ENCODE measurements at places on chromosomes 16 and 17. TPM values are rescaled to one million over a fixed set of nuclear protein-coding genes. Genes with fewer than 3 reads are reported as not detected.
A peak's percentile ranks its signal among the peaks of the same experiment; 100 is the strongest.

Gene SOCS7
- total RNA-seq: 32.3 TPM

Gene SLC5A10
- not detected for total RNA-seq

Gene ITGAX
- 65.0 TPM for total RNA-seq

DNA sequence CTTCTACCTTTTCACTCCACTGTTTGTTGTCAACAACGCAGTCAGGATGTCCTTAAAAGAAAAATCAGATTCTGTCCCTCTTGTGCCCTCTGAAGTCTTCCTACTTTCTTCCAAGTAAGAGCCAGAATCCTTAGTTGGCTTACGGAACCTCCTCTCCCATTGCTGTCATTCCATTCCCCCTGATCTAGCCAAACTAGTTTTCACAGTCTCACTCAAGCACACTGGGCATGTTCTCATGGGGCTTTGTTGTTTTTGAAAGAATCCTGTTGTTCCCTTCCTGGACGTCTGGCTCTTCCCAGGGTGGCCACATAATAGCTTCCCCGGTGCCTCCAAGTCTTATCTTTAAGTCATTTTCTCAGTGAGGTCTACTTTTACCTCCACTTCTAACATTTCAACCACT is 158.6 kb upstream of the ELAC2 start:
- no peak for DNase-seq
- H3K4me3 ChIP-seq: no peak overlapping the region
- H3K36me3 ChIP-seq: no peaks in the 10 kb centered on the region
- H3K27me3 ChIP-seq: no peaks in the 10 kb centered on the region
- H3K27ac ChIP-seq: no peak overlapping the region
- no peaks in the 10 kb centered on the region for H3K4me1 ChIP-seq

DNA sequence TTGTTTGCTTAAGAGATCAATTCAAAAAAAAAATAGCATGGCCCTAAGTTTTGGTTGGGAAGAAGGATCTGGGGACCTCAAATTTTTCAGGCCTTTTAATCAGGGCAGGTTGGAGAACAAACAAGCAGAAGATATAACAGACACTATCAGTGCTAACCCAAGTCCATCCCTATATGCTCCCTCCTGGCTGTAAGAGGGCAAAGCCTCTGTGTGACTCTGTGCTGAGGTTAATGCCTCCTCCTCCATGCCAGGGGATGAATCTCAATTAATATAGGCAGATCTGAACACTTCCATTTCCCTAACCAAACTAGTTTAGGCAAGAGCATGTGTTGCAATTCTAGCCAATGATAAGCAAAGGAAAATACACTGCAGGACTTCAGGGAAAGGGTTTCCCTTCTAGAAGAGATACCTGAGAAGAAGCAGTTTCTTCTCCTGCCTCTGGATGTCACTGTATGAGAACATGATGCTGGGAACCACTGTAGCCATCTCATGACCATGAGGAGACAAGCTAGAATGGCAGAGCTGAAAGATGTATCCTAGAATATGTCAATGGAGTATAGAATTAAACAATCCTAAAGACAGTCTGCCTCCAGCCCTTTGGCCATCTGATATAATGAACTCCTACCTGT is 76.0 kb downstream of the CHD9NB start:
- H3K4me3 ChIP-seq: no peak overlapping the region
- H3K27me3 ChIP-seq: peaks cover 2% of the 10 kb centered on the region
- H3K36me3 ChIP-seq: no peaks in the 10 kb centered on the region
- DNase-seq: no peak
- no peak overlapping the region for H3K27ac ChIP-seq

- H3K36me3 ChIP-seq: peaks cover 15% of the 10 kb centered on the region
- H3K27me3 ChIP-seq: no peaks in the 10 kb centered on the region
- peaks cover 10% of the 10 kb centered on the region for H3K4me1 ChIP-seq
- peak overlapping the region; percentile 92 for H3K4me3 ChIP-seq
- H3K27ac ChIP-seq: peak overlapping the region; percentile 91
Measured at GRCh38 chr17:81870131-81870980, 781 bp downstream of the ARHGDIA start.

DNA sequence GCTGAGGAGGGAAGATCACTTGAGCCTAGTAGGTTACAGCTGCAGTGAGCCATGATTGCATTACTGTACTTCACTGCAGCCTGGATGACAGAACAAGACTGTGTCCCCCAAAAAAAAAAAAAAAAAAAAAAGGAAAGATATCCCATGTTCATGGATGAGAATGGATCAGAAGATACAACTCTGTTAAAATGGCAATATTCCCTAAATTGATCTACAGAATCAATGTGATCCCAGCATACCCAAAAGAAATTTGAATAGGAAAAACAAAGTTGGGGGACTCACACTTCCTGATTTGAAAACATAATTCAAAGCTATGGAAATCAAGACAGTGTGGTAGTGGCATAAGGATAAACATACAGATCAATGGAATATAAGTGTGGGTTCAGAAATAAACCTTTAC is 12.7 kb upstream of the KANSL1 start:
- no peaks in the 10 kb centered on the region for H3K27me3 ChIP-seq
- no peak overlapping the region for H3K4me3 ChIP-seq
- H3K36me3 ChIP-seq: peaks cover 46% of the 10 kb centered on the region

DNA sequence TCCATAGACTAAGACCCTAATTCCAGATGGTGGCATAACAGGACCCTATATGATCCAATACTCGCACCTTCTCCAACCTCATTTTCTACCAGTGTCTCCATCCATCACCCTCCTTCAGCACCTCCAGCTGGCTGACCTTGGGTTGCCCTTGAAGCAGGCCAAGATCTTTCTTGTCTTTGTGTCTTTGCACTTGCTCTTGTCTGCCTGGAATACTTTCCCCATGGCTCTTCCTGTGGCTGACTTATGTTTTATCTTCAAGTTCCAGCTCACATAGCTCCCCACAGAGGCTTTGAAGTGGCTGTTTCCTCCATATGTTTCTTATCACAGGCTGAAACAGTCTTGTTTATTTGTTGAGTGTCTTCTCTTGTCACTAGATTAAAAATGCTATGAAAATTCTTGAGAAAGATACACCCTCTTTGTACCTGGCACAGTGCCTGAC is 29.6 kb upstream of the MMD start:
- H3K4me1 ChIP-seq: peaks cover 17% of the 10 kb centered on the region
- no peak overlapping the region for H3K27ac ChIP-seq
- peaks cover 6% of the 10 kb centered on the region for H3K27me3 ChIP-seq
- no peak for DNase-seq

GRCh38 chr17:68878226-68878885 is 76.8 kb downstream of the ABCA8 start:
- no peaks in the 10 kb centered on the region for H3K36me3 ChIP-seq
- H3K27me3 ChIP-seq: no peaks in the 10 kb centered on the region
- no peak overlapping the region for H3K27ac ChIP-seq

DNA sequence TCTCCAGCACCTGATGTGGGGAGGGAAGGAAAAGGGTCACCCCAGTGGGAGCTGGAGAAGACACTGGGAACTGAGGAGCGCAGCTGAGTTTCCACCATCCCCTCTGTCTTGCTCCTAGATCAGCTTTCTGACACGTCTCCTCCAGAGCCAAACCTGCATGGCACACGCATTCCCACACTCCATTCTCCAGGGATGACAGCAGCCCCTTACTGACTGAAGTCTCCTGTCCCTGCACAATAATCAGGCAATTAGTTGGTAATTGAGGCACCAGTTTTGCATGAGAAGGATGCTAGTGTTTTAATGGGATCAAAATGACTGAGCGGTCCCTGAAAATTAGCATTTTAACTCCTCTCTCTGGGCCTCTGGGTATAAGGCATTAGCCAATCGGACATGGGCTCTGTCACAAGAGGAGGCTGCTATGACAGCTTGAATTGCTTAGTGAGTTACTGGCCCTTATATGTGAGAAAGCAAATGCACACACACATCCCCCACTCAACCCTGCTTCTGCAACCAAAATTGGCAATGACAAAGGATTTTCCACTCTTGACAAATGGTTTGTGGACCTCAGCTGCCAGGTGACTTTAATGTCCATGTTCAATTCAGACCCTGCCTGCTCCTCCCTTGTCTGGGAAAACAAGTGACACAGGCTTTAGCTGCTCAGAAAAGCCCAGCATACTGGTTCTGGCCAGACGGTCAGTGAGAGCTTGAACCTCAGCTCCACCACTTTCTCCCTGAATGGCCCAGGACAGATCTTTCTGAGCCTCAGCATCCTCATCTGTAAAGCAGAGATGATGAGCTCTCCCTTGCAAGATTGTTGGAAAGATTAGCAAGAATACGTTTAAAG is 57.2 kb upstream of the SREBF1 start:
- DNase-seq: no peak
- H3K27ac ChIP-seq: no peak overlapping the region
- no peak overlapping the region for H3K4me3 ChIP-seq
- no peaks in the 10 kb centered on the region for H3K27me3 ChIP-seq
- peaks cover 12% of the 10 kb centered on the region for H3K36me3 ChIP-seq

GRCh38 chr16:79071424-79071823 is 529.1 kb downstream of the MAF start:
- peaks cover 5% of the 10 kb centered on the region for H3K27me3 ChIP-seq
- no peak overlapping the region for H3K4me3 ChIP-seq
- DNase-seq: no peak
- no peaks in the 10 kb centered on the region for H3K36me3 ChIP-seq
- H3K27ac ChIP-seq: peak overlapping the region; percentile 21
- peaks cover 74% of the 10 kb centered on the region for H3K4me1 ChIP-seq

DNA sequence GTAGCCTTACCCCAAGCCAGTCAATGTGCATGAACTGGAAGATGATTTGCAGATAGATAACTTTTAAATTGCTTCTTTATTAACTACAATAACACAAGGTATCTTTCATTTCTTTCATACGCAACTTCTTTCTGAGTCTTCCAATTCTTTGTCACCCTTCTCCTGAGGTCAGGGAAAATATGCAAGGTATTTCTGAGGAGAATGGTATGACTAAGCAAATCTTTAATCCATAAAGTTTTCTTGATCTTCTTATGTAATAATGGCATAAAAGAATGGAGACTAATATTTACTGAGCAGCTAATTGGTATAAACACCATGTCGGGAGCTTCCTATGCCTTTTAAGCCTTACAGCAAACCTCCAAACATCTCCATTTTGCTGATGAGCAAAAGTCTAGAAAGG is 438.9 kb downstream of the KCNJ2 start:
- H3K4me3 ChIP-seq: no peak overlapping the region
- H3K36me3 ChIP-seq: no peaks in the 10 kb centered on the region
- H3K27me3 ChIP-seq: no peaks in the 10 kb centered on the region
- no peaks in the 10 kb centered on the region for H3K4me1 ChIP-seq
- no peak overlapping the region for H3K27ac ChIP-seq

GRCh38 chr17:16381496-16381820 is 567 bp downstream of the UBB start:
- peaks cover under 1% of the 10 kb centered on the region for H3K27me3 ChIP-seq
- H3K27ac ChIP-seq: peak overlapping the region; percentile 92
- H3K36me3 ChIP-seq: peaks cover 32% of the 10 kb centered on the region
- peak overlapping the region; percentile 90 for H3K4me3 ChIP-seq

DNA sequence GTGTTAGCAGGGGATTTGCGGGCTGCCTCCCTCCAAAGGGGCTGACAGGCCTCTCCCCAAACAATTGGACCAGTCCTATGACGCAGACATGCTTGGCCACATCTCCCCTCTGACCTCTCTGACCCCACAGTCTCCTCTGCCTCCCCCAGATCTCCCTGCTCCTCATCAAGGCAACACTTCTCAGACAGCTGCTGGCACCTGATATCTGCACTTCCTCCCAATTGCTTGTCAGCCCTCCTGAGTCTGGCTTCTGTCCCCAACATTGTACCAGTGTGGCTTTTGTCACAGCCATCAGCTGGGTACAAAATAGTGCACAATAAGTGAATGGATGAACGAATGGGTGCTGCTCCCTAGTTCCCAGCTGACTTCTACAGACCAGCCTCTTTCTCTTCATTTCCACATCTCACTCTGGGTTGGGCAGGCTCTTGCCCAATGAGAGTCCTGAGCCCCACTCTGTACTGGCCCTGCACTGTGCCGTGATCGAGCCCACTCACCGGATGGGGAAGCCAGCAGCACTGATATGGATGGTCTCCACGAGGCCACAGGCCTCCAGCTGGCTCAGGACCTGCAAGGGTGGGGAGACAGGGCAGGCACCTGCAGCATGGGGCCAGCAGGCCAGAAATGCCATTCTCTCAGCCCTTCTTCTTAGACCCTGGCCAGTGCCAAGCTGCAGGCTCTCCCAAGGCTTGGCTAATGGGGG is 17.1 kb downstream of the ZNHIT3 start:
- H3K4me3 ChIP-seq: no peak overlapping the region
- peaks cover 37% of the 10 kb centered on the region for H3K36me3 ChIP-seq
- no peak for DNase-seq
- peaks cover 6% of the 10 kb centered on the region for H3K4me1 ChIP-seq

- H3K4me3 ChIP-seq: no peak overlapping the region
- no peaks in the 10 kb centered on the region for H3K36me3 ChIP-seq
- peaks cover 7% of the 10 kb centered on the region for H3K4me1 ChIP-seq
- H3K27me3 ChIP-seq: peaks cover 14% of the 10 kb centered on the region
Measured at GRCh38 chr16:57642160-57643135, 14.0 kb downstream of the ADGRG1 start.

- no peak for DNase-seq
- H3K4me3 ChIP-seq: no peak overlapping the region
- peak overlapping the region; percentile 52 for H3K27ac ChIP-seq
- H3K36me3 ChIP-seq: peaks cover 54% of the 10 kb centered on the region
Measured at GRCh38 chr16:50677351-50677750, 3.8 kb downstream of the SNX20 start.

- no peaks in the 10 kb centered on the region for H3K36me3 ChIP-seq
- H3K27me3 ChIP-seq: peaks cover 10% of the 10 kb centered on the region
- H3K27ac ChIP-seq: no peak overlapping the region
- H3K4me3 ChIP-seq: no peak overlapping the region
- H3K4me1 ChIP-seq: no peaks in the 10 kb centered on the region
Measured at GRCh38 chr17:76687298-76688164, 23.2 kb downstream of the MXRA7 start.

- peaks cover 7% of the 10 kb centered on the region for H3K4me1 ChIP-seq
- H3K4me3 ChIP-seq: peak overlapping the region; percentile 70
- H3K27ac ChIP-seq: no peak overlapping the region
- no peak for DNase-seq
- H3K27me3 ChIP-seq: peaks cover 22% of the 10 kb centered on the region
- no peaks in the 10 kb centered on the region for H3K36me3 ChIP-seq
Measured at GRCh38 chr16:55510185-55510805, 1.4 kb downstream of the LPCAT2 start.

DNA sequence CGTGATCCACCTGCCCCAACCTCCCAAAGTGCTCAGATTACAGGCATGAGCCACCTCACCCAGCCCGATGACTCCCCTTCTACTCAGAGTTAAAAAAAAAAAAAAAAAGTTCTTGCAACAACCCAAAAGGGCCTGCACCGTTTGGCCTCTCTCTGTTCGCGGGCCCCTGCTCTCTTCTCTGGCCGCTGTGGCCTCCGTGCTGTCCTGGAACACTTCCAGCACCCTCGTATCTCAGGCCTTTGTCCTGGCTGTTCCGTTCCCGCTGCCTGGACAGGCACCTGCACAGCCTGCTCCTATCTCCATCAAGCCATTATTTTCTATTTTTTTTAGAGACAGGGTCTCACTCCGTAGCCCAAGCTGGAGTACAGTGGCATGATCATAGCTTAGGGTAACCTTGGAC is 10.8 kb downstream of the MYO1C start:
- H3K36me3 ChIP-seq: peaks cover 21% of the 10 kb centered on the region
- H3K4me3 ChIP-seq: no peak overlapping the region
- DNase-seq: no peak
- H3K4me1 ChIP-seq: peaks cover under 1% of the 10 kb centered on the region
- no peaks in the 10 kb centered on the region for H3K27me3 ChIP-seq
- no peak overlapping the region for H3K27ac ChIP-seq

Data from activated T-helper 1 cell treated with anti-CD3 and anti-CD28 coated beads, Interleukin-12 subunit alpha, Interleukin-12 subunit beta, Interleukin-2, Interleukin-4 antibody, amounts not matched to agents 30 ng/mL and 10 ng/mL and 1 ng/mL, durations not matched to agents 14 hours and 24 hours and 36 hours (primary cell).